ENCODE measurements at places on chromosomes 5 and 9.

GRCh38 chr9:12640016-12640587, 53.1 kb upstream of the TYRP1 start:
- peak; percentile 77 for DNase-seq

DNA sequence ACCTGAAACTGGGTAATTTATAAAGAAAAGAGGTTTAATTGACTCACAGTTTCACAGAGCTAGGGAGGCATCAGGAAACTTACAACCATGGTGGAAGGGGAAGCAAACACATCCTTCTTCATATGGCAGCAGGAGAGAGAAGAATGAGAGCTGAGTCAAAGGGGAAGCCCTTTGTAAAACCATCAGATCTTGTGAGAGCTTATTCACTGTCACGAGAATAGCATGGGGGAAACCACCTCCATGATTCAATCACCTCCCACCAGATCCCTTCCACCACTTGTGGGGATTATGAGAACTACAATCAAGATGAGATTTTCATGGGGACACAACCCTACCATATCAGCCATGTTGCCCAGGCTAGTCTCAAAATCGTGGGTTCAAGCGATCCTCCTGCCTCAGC, 143.4 kb downstream of the FGF18 start:
- no peak for DNase-seq

DNA sequence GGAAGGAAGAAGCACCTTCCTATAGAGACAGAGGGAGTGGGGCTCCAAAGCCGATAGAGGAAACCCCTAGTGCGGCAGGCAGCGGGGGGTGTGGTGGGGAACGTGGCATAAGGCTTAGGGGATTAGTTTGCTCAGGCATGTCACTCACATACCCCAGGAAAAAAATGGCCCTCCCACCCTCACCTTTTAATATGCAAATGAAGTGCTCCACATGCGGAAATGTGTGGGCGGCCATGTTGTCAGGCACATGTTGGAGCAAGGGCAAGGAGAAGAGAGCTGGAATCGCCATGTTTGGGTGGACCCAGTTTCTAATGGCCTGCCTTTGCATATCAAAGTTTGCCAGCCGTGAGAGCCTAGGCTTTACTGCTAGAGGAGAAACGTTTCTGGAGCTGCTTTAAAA, 758.8 kb downstream of the NR2F1-AS1 start:
- DNase-seq, result no peak

DNA sequence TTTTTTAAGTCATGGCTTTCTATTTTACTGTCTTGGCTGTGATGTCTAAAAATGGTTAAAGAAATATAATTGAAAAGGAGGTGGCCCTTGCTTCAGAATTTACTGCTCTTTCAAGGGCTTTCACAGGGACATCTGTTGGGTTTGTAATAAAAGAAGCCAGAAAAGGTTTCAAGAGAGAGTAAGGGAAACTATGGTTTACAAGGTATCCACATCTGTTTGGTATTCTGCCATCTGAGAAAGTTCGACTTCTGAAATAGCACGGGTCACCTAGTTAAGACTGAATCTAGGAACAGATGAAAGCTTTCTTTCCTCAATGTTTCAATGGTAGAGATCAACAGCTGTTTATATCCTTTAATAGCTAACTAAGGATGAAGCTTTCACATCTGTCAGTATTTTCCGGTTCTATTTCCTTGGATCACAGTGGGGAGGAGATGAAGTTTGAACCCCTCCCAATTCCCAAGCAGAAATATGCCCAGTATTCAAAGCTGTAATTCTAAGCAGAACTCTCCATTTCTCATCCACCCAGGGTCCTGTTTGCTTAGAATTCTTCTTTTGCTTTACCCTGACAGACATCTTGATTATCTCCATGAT, 72.8 kb upstream of the IFNK start:
- DNase-seq, result no peak

DNA sequence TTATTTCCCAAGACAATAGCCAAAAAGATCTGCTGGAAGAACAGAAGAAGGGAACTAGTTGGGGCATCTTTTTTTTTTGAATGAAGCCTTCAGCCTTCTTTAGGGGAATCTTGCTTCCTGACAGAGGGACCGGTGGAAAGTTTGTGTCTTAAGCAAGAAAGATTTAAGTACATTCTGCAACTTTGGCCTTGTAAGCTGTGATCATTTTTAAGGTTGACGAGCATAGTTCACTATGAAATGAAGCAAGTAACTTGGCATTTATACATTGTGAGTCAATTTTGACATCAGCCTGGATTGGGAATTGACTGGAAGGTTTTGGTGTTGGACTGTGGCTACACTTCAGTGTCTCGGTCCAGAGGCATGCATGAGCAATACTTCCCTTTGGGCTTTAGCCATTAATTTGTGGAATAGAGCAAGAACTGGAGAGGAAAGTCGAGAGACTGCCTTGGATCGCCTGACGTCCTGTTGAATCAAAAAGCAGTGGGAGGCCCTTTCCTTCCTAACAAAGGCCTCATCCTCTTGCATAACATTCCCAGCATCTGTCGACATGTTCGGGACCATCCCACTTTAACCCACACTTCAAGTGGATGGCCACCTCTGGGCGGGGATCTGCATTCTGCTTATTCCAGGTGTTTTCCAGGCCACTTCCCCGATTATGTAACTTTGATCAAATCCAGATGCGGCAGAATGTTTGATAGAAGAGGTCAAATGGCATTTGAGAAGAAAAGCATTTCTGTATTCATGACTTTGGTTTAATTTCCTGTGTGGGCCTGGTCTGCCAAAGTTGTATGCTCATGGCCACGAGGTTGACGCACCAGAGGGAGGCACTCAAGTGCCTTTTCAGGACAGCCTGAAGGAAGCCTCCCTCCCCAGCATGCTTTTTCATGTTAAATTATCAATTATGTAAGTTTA, 12.5 kb downstream of the ABL1 start:
- no peak for DNase-seq

- DNase-seq, result no peak
Measured at GRCh38 chr5:95110118-95110517, 174.8 kb downstream of the MCTP1 start.

GRCh38 chr5:150605546-150605945, 34.9 kb upstream of the SYNPO start:
- DNase-seq, result no peak

DNA sequence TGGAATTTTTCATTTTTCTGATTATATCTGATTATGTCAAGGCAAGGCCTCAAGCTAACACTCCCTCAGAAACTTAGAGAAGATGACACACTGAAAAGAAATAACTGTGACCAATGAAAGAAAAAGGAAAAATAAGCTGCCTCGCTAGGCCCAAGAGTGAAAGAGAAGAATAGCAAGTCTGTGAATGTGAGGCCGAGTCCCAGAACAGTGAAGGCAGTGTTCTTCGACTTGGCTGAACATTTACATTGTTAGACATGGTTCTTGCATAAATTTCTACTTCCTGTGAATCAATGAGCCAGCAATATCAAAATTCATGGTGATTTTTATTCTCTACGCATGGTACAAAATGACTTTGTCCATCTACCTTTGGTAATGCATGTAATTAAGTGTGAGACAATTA, at the start of gene ATP10B:
Gene ATP10B (minus strand): TSS at position 163 of the 400 bp plus-strand sequence. CDS start 164,137 bp downstream, outside the sequence.
- DNase-seq, result no peak

DNA sequence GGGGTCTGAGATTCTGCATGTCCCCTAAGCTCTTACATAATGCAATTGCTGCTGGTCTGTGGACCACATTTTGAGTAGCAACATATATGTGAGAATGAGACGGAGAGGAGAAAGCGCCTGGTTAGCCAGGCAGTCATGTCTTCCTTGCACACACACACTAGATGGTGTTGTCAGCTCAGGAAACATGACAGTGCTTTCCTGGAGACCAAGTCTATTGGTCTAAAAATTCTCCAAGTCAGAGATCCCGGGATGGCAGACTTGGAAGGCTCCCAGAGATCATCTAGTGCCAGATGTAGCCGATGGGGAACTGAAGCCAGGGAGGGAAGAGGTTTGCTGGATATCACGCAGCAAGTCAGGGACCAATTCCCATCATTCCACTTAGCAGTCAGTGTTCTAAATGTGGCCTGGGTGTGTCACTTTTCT, 53.4 kb downstream of the GALNT12 start:
- peak; percentile 51 for DNase-seq

- DNase-seq, result no peak
Measured at GRCh38 chr5:7886849-7887475, 18.0 kb downstream of the MTRR start.

DNA sequence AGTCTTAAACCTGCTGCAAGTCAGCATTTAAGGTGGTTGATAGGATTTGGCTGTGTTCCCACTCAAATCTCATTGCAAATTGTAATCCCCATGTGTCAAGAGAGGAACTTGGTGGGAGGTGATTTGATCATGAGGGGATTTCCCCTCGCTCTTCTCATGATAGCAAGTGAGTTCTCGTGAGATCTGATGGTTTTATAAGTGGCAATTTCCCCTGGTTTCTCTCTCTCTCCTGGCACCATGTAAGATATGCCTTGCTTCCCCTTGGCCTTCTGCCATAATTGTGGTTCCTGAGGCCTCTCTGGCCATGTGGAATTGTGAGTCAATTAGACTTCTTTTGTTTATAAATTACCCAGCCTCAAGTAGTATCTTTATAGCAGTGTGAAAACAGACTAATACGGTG, 84.3 kb upstream of the SMC2 start:
- peak; percentile 34 for DNase-seq

DNA sequence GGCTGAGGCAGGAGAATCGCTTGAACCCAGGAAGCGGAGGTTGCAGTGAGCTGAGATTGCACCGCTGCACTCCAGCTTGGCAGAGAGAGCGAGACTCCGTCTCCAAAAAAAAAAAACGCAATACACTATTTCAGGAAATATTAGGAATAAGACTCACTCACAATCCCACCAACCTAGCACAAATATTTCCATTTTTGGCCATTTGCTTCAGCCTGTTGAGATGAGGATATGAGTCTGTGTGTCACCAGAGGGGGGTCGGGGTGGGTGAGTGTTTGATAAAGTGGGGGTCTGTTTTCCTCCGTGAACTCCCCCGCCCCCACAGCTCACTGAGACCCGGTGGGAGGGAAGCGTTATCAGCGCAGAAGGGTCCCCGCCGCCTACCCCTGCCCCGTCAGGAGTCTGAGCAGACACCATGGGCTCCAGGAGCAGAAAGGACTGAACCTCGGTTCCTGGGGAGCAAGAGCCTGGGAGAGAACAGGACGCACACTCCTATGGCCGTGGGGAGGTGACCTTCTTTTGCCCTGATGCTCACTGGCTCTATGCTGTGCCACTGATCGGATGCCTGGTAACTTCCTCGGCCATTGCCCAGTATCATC, 153.8 kb upstream of the PHYKPL start:
- no peak for DNase-seq

DNA sequence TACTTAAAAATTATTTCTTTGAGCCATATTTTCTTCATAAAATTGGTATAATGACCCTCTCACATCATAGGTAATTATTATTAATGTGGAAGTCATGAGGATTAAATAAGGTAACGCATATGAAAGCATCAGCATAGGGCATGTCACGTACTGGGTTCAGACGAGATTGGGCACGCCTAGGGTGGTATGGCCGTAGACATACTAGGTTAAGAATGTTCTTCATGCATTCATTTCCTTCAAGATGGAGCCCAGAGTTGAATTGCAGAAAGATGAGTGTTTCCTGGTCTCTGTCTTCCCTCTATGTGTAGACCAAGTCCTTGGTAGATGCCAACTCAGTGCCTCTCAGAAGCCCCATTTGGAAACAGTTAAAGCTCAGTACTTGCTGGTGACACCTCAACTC, 174.1 kb upstream of the CLINT1 start:
- DNase-seq, result no peak

GRCh38 chr9:83511051-83511450, 27.1 kb downstream of the FRMD3 start:
- no peak for DNase-seq

DNA sequence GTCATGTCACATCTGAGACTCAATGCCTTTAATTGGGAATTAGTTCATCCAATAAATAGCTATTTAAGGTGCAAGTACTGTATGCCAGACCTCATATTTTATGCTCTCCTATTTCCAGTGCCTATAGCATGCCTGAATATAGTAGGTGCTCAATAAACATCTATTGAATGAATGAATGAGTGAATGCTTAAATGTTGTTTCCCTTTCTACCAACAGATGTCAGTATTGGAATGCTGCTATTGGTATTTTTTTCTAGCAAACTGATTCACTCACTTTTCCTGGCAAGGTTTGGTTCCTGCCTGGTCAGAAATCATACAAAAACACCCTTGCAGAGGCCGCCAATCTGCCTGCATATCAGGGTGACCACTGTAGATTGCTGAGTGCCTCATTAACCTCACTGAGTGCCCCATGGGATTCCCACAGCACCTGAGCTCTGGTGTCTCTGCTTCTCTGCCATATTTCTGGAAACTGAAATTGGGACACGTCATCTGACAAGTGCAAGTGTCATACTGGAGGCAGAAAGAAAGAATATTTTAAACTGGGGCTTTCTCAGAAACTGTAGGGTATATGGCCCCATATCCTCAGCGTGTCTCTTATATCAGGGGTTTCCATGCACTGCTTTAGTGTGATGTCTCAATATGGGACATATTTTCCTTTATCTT, 359.7 kb downstream of the TRIM32 start:
- no peak for DNase-seq

DNA sequence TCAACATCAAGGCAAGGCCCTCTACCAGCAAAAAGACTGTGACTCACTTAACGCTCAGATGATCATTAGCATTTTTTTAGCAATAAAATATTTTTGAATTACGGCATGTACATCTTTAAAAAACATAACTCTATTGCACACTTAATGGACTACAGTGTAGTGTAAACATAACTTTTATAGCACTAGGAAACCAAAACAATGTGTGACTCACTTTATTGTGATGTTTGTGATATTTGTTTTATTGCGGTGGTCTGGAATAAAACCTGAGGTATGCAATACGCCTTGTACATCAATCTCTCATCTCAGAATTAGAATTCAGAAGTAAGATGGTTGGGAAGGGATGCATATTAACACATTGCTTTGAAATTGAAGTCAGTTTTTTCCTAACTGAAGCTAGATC, 106.9 kb upstream of the PTCH1 start:
- no peak for DNase-seq

DNA sequence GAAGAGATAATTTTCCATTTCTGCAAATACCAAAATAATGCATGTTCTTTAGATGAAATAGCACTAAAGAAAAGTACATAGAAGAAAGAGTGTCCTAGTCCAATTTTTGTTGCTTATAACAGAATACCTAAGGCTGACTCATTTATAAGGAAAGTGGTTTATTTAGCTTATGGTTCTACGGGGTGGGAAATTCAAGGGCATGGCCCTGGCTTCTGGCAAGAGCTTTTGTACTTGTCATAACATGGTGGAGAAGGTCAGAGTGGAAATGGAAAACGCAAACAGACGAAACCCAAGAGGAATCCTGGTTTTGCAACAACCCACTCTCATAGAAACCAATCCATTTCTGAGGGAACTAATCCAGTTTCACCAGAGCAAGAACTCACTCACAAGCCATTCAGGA, 283.7 kb downstream of the CSNK1G3 start:
- no peak for DNase-seq

DNA sequence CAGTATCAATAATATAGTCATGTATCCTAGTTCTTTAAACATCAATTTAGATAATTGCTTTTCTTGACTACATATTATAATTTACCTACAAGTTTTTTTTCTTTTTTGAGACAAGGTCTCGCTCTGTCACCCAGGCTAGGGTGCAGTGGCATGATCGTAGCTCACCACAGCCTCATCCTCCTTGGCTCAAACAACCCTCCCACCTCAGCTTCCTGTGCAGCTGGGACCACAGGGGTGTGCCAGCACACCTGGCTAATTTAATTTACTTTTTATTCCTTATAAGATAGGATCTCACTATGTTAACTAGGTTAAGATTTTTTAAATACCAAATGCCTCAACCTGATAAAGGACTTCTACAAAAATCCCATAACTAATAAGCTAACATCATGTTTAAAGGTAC, 21.1 kb downstream of the UIMC1 start:
- no peak for DNase-seq

Measured in retinal pigment epithelial cell (primary cell).